ENCODE measurements at places on chromosomes 2 and 18.
A peak's percentile ranks its signal among the peaks of the same experiment; 100 is the strongest.

DNA sequence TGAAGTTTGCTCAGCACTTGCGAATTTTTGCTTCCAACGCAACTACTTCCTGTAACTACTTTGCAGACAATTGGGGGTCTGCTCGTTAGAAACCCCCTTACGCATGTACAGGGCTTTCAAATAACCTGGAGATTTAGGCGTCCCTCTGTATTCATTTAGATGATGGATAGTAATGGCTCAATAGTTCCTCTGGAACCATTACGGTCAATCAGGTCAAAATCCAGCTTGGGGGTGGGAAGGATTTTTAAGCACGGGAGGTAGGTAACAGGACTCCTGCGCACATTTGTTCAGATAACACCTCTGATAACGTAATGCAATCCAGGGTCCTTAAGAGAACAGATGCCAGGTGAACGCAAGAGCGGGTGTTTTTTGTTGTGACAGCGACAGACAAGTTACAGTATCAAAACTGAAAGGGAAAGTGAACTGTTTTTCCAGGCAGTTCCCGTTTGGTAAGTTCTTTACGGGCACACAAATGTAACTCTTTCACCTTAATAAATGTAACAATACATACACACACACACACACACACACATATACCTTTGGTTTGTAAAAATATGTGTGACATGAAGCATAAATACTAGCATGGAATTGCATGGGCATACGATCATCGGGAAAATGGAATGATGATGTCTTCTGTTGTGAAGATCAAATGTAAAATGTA lies 3.8 kb upstream of the OSR1 start:
- DNase-seq, result peak; percentile 60
- H3K4me1 ChIP-seq, result peaks cover 42% of the 10 kb centered on the region
- H3K4me3 ChIP-seq, result peak overlapping the region; percentile 77
- H3K27ac ChIP-seq, result peak overlapping the region; percentile 15
- no peaks in the 10 kb centered on the region for H3K36me3 ChIP-seq
- peaks cover 41% of the 10 kb centered on the region for H3K27me3 ChIP-seq

- H3K36me3 ChIP-seq, result no peaks in the 10 kb centered on the region
- H3K27me3 ChIP-seq, result no peaks in the 10 kb centered on the region
- no peak for DNase-seq
- H3K4me3 ChIP-seq, result no peak overlapping the region
- no peak overlapping the region for H3K27ac ChIP-seq
- no peaks in the 10 kb centered on the region for H3K4me1 ChIP-seq
Measured at GRCh38 chr2:182642328-182642727, 73.7 kb upstream of the DNAJC10 start.

GRCh38 chr2:159168707-159169106 lies 117.8 kb downstream of the WDSUB1 start:
- no peak overlapping the region for H3K4me3 ChIP-seq
- no peaks in the 10 kb centered on the region for H3K4me1 ChIP-seq
- no peak for DNase-seq

DNA sequence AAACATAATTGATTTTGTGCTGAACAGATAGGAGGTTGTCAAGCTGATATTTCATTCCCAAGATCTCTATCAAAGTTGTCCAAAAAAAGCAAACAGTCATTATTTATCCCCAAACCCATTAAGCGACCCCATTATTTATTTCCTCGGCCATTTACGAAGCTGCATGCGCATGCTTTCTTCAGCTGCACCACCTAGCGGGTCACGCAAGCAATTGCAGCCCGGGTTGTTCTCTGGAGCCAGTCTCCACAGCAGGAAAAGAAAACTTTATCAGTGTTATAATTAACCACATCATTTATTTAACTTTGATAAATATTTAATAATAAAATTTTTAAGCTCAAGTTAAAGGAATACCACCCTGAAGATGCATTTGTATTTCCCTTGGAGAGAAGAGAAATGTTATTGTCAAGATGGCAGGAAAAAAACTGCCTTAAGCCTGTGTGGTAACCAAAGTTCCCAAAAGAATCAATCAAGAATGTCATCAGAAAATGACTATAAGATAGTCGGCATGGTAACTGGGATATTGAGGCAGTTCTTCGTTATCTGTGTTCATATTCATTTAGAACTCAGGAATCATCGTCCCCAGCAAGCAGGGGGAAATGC lies 304.7 kb downstream of the FBXO15 start:
- no peak for DNase-seq
- no peaks in the 10 kb centered on the region for H3K27me3 ChIP-seq
- no peaks in the 10 kb centered on the region for H3K4me1 ChIP-seq
- H3K36me3 ChIP-seq, result no peaks in the 10 kb centered on the region

DNA sequence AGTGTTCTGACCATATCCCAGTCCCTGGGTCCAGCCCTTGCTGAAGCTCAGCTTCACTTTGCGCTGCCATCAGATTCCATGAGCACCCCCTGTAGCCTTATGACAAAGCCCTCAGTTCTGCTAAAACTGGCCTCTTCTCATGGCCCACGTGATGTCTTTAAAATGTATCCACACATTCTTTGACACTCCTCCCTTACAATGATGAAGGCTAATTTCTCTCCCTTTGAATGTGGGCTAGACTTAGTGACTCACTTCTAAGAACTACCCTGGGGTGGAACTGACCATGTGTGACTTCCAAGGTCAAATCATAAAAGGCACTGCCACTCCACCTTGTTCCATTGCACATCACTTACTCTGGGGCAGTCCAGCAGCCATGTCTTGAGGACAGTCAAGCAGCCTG lies 45.4 kb upstream of the GORASP2 start:
- no peaks in the 10 kb centered on the region for H3K36me3 ChIP-seq
- DNase-seq, result no peak
- H3K4me1 ChIP-seq, result peaks cover under 1% of the 10 kb centered on the region
- H3K4me3 ChIP-seq, result no peak overlapping the region
- H3K27me3 ChIP-seq, result no peaks in the 10 kb centered on the region
- no peak overlapping the region for H3K27ac ChIP-seq

GRCh38 chr2:128169933-128170709 lies 79.1 kb downstream of the UGGT1 start:
- H3K36me3 ChIP-seq, result peaks cover 75% of the 10 kb centered on the region
- H3K27ac ChIP-seq, result no peak overlapping the region
- H3K4me1 ChIP-seq, result peaks cover 9% of the 10 kb centered on the region
- H3K4me3 ChIP-seq, result no peak overlapping the region
- H3K27me3 ChIP-seq, result no peaks in the 10 kb centered on the region

DNA sequence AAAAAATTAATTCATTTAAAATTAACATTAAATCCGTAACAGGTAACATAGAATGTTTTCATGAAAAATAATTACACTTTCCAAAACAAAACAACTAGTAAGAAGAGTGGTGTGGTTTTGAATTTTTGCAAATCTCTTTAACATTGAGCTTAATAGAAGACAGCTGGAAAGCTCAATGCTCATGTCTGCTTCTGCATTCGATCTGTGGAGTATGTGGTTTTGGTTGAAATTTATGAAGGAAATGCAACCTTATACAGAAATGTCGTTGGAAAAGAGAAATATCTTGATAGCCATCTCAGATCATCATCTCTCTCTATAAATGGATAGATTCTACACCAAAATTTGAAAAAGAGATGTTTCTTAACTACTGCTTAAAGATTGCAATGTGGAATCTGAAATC lies 17.3 kb upstream of the FHL2 start:
- no peaks in the 10 kb centered on the region for H3K4me1 ChIP-seq
- no peak overlapping the region for H3K27ac ChIP-seq
- H3K4me3 ChIP-seq, result no peak overlapping the region
- H3K36me3 ChIP-seq, result no peaks in the 10 kb centered on the region
